ENCODE measurements at places on chromosomes 3 and 15.

- no peak for DNase-seq
These were observed 1271.0 kb downstream of the NSUN3 start for GRCh38 chr3:95333826-95334225.

DNA sequence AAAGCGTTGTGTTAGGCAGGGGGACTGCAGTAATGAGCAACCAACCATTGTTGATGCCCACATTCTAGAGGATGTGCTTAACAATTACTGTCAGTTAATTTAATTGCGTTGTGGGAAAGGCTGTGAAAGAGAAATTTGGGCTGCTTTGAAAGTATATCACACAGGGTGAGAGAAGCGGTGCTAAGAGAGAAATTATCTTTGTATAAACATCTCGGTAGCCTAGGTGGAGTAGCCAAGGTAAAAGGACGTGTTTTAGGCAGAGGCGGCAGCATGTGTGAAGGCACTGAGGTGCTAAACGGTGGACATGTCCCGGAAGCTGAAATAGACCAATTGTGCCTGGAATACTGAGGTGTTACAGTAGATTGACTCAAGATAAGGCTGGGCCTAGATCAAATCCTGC lies 71.9 kb downstream of the UBE2E2 start:
- no peak for DNase-seq

- DNase-seq: no peak
These were observed 300.7 kb downstream of the SHOX2 start for GRCh38 chr3:157805538-157805937.

DNA sequence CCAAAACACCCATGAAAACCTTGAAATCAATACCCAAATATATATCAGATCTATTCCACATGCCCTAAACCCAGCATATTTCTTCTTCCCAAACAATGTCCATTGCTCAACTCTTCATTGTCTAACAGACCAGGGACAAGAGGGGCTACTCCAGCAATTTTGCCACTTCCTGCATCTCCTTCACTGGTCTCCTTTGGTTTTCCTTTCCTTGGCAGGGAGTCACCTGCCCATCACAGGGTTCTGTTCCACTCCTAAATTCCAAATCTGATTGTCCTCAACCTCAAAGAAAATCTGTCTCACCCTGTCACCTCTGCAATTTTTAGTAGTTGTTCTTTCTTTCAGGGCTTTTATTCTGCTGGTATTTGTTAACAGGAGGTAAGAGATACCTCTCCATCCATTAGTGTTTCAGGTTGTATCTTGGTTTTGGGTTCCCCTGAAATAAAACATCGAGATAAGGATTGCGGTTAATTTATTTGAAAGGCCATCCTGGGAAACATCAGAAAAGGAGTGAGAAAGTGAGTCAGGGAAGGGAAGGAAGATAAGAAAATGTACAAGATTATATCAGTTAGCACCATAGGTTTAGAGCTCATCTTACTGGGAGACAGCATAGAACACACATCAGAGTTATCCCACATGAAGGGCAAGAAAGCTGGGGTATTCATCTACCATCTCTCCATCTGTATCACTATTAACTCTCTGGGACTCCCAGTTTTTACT lies 13.6 kb downstream of the ZBED2 start:
- no peak for DNase-seq

DNA sequence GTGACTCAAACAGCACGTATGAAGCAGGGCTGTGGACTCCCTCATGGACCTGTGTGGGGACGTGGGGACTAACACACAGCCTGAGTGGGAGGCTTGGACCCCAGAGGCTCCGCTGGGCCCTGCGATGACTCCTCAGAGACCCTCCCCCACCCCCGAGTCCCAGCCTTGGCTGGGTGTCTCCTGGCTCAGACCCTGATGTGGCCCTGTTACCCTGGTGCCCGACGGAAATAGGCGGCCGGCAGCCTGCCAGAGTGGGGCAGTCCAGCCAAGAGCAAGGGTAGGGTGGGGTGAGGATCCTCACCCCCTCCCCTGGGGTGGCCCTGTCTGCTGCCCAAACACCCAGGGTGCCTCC lies 15.3 kb downstream of the TNK2 start:
- DNase-seq: no peak

- DNase-seq: no peak
These were observed 18.6 kb upstream of the THSD4 start for GRCh38 chr15:71096676-71097075.

- no peak for DNase-seq
These were observed 111.9 kb downstream of the SNRPN start for GRCh38 chr15:25066708-25067107.

GRCh38 chr3:169283951-169284350 lies 379.6 kb downstream of the MECOM start:
- no peak for DNase-seq

DNA sequence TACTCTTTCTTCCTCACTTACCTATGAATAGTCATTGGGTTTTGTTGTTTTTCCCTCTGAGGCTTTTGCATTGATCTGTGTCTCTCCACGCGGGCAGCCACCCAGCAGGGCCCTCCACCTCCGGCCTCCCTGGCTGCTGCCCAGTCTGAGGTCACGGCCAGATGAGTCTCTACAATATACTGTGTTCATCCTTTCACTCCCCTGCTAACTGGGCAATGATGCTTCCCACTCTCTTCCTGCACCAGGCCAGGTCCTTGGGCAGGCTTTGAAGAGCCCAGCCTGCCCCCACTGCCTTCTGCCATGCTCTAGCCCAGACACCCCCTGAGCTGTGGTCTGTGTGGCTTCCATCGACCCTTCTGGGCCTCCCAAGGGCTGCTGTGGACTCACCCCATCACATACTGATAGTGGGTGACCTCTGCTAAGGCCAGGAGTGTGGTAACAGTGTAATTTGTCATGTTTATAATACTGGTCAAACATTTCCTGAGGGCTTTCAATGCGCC lies 18.0 kb downstream of the PDIA5 start:
- DNase-seq: no peak

GRCh38 chr3:23217872-23218554 lies 14.9 kb downstream of the UBE2E2 start:
- no peak for DNase-seq

GRCh38 chr3:45487508-45487907 lies 99.1 kb downstream of the LARS2 start:
- DNase-seq: no peak

DNA sequence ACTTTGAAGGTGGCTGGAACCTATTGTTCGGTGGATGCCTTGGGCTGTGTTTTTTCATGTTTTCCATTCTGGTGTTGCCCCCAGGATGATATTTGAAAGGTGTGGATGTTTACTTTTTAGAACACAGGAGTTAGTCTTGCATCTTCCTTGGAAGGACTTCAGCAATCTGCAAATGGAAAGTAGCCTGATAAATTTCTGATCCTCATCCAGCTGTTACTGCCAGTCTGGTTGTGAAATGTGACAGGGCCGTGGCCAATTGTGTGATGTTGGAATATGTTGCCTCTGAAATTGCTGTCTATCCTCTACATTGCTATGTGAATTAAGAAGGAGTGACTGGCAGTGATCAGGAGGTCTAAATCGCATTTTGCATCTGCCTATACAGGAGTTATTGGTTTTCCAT lies 382.5 kb upstream of the C2CD4B start:
- no peak for DNase-seq

DNA sequence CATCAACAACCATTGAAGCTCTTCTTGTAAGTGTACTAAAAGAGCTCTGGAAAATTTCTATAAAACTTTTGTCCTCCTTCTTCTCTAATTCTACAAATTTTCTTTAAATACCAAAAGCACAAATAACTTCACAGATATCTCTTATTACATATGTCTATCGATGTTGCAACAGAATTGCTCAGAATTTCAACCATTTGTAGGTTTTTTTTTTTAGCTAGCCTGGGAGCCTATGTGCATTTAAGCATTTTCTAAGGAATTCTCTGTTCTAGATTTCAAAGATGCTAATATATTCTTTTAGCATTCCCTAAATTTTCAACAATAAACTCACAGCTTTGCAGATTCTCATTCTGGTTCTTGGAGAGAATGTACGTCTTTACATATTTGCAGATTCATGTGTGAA lies 774.3 kb upstream of the NR2F2 start:
- no peak for DNase-seq

DNA sequence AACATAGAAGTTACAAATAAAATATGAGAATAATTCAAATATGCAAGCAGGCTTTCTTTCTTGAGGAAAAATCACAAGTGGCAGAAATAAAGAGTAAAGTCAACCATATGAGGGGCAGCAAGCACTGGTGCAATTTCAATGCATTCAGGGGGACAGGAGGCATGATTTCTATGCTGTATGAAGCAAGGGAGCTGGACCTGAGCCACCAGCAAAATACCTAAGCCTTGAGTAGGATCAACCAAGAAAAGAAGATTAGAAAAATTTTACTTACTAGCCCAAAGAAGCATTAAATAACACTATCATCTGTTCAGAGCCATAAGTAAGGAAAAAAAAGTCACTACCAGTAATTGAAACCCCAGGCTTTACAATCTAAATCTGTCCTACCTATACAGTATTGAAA lies 6.3 kb downstream of the ADGRG7 start:
- no peak for DNase-seq

DNA sequence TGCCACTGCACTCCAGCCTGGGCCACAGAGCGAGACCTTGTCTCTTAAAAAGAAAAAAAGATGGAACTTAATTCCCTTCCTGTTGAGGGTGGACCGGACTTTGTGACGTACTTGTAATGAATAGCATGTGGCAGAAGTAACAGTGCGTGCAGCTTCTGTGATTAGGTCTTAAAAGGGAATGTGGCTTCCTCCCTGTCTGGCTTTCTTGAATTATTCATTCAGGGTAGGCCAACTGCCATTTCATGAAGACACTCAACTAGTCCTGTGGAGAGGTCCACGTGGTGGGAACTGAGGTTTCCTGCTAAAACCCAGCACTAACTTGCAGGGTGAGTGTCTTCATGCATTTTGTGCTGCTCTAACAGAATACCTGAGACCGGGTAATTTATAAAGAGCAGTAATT lies 98.9 kb upstream of the PIAS1 start:
- peak; percentile 23 for DNase-seq

DNA sequence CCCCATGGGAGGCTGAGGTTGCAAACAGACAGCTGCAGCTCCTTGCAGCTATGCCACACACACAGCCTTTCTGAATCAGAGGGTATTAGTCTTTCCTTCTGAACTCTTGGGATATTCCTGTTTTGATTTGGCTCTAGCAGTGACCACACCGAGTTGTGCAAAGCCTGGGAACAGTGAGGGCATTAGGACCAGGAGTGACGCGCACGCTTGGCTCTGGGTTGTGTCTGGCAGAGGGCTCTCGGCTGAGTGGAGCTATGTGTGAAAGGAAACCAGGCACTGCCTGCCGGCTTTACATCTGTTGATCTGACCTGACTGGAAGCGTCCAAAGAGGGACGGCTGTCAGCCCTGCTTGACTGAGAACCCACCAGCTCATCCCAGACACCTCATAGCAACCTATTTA lies at the start of gene GALNT15:
Gene GALNT15, plus strand, starts transcription at position 292 of the 400 bp plus-strand sequence. CDS start 472 bp downstream, outside the sequence.
- no peak for DNase-seq

GRCh38 chr3:191563722-191564121 lies 102.8 kb downstream of the PYDC2 start:
- no peak for DNase-seq

DNA sequence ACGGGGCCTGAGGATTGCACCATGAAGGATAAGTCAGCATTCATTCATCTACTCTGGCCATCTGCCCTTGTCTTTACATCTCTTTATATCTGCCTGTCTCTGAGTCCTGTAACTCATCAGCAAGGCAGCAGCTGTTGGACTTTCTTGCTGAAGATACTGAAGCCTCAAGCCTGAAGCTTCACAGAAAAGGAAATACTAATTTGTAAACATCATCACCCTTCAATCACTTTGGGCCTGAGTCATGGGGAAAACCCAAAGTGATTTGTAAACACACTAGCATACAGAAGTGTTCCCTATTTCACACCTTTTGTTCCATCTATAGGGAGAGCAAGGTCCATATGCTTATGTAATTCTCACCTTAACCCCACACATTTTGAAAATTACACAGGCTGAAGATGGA lies 928.2 kb downstream of the EPHA3 start:
- DNase-seq: no peak

DNA sequence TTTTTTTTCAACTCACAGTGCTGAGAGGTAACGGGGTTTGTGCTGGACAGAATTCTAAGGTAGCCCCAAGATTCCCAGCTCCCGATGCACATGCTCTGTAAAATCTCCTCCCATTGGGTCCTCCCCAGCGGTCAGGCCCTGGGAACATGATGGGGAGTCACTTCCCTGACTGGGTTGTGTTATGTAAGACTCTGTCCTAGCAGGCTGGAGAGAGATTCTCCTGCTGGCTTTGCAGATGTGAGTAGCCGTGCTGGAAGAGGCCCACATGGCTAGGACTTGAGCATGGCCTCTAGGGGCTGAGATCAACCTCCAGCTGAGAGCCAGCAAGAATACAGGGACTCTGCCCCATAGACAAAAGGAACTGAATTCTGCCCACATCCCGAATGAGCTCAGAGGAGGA lies 83.7 kb upstream of the OXTR start:
- DNase-seq: no peak

DNA sequence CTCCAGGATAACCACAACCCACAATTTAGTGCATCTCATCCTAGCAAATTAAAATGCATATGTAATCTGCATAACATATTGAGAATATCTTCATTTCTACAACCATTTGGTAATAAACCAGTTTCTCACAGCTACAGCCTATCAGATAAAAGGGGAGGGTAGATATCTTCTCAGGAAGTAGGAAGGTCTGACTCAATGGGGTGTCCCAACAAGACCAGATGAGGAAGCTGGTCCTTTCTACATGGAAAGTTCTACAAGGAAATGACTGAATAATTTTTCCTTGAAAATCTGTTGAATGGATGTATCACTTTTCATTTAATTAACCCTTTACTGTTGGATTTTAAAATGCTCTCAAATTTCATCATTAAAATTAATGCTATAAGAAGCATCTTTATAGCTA lies 17.4 kb upstream of the TMPRSS7 start:
- DNase-seq: peak; percentile 62

DNA sequence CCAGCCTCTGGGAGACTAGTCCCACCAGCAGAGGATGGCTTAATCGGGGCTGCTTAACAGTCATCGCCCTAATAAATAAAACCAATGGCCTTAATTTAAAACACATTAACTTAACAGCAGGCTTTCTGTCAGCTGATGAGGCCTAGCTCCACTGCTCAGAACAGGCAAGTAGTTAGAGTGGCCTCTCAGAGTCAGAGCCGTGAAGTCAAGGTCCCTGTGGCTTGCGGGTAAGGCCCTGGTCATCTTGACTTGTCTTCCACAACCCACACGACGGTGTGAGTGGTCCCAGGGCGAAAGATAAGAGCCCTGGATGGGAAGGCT lies 11.8 kb downstream of the XXYLT1 start:
- no peak for DNase-seq

GRCh38 chr15:63640146-63640545 lies 43.0 kb downstream of the FBXL22 start:
- DNase-seq: no peak

Data from CD14-positive monocyte (primary cell).